ENCODE measurements at places on chromosomes 11 and 22.
A peak's percentile ranks its signal among the peaks of the same experiment; 100 is the strongest.

- no peak for DNase-seq
Observed at GRCh38 chr11:104405277-104405676, 241.3 kb upstream of the PDGFD start.

DNA sequence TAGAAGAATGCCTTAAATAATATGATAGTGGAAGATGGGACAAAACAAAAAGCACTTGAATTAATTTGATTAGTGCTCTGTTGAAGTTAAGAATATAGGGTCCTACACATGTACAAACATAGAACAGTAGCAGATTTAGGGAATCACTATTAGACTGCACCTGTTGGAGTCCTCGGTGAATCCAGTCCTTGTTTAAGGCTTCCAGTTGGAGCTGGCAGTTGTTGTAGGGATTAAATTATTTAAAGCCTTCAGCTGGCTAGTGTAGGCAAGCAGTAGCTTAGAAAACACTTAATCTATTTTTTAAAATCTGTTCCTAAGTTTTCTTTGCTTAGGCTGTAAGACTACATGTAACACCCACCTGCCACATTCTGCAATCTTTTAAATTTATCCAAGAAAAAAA lies 24.5 kb upstream of the CSTF3 start:
- DNase-seq = no peak

DNA sequence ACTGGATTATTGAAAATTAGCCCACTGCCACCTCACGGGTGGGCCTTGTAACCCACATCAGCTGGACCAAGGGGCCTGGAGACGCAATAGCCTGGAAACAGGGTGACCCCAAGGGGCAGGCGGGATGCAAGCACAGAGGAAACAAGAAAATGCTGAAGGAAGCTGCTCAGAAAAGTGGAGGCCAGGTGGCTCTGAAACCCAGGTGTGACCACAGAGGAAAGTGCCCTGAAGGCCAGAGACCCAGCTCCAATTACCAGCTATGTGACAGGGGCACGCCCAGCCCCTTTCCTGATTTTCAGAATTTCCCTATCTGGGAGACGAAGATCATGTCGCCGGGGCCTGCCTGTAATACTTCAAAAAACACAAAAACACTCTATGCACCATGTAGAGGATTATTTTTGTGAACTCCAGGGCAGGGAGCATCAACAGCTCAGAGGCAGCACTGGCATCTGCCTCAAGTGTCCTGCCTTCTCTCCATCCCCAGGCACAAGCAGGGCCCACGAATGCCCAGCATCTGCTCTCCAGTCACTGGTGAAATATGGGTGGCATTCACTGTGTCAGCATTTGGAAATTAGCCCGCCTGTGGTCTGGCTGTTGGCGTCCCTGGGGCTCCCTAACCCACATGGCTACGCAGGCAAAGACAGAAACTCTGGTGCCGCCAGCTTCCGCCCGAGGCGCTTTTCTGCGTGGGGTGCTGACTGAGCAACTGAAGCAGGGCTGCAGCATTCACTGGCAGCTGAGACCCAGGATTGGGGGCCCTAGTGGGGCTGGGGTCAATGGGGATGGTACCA lies 6.3 kb downstream of the KCNJ1 start:
- no peak for DNase-seq

DNA sequence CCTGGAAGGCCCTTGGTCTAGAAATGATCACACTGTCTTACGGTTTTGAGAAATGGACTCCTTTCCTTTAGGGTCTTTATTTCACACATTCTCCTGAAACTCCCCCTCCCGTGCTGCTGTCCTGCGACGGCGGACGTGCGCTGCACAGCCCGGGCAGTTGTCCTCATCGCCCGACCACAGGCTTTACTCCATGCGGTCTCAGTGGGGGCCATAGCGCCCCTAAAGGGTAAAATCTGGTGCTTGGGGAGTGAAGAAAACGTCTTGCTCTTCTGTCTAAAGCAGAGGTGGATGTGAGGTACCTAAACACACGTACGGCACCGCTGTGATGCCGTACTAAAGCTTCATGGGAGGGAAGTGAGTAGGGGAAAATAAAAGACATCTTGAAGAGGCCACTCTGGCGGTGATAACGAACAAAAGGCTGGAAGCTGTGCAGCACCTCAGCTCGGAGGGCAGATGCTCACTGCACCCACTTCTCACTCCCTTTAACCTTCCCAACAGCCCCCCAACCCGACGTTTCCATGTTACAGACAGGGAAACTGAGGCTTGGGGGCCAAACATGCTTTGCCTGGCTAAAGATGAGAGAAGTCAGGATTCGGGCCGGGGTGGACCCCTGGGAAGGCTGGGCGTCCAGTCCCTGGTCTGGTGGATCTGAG lies 22.6 kb downstream of the MPPED1 start:
- no peak for DNase-seq

- DNase-seq = no peak
Observed at GRCh38 chr11:134572741-134573675, 161.0 kb upstream of the B3GAT1 start.

- no peak for DNase-seq
Observed at GRCh38 chr11:59833602-59834001, 11.7 kb downstream of the CBLIF start.

- no peak for DNase-seq
Observed at GRCh38 chr11:134358165-134358855, 26.5 kb downstream of the GLB1L2 start.

DNA sequence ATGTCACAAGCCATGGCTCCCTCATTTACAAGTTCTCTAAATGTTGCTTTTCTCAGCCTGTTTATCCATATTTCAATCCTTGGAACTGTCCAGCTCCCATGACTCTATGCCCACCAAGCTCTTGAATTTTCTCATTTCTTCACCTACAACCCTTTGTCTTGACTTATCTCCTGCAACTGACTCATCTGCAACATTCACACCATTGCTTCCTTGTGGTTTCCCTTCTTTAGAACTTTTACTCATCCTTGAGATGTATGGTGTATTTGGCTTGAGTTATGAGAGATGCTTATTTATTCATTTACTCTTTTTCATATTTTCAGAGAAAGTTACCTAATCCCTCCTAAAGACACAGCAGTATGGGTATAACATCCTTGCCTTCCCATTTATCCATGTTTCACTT lies 18.8 kb downstream of the TRIM34 start:
- DNase-seq = no peak

- DNase-seq = no peak
Observed at GRCh38 chr11:16278979-16279378, 77.4 kb downstream of the SOX6 start.

GRCh38 chr11:456533-456932 lies 6.5 kb downstream of the PTDSS2 start:
- no peak for DNase-seq

- DNase-seq = no peak
Observed at GRCh38 chr11:128502726-128503125, 84.6 kb downstream of the ETS1 start.

GRCh38 chr22:39316440-39317083 lies 2.9 kb downstream of the RPL3 start:
- DNase-seq = peak; percentile 32

DNA sequence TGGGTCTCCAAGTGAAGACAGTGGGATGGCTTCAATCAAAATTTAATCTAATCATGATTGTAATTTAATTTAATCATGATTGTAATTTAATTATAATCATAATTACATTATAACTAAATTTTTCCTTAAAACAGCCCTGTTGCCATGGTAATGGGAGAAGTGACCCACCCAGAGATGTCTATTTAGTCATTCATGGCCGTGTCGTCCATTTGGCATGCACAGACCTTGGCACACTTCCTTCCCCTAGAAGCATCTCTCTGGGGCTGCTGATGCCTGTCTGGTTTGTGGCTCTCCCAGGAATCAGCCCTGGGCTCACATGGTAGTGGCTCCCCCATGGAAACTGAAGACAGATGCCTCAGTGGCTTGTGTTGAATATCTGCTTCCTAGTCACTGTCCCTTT lies 27.0 kb downstream of the P4HA3 start:
- DNase-seq = no peak

- no peak for DNase-seq
Observed at GRCh38 chr11:17572791-17573460, 25.9 kb downstream of the OTOG start.

DNA sequence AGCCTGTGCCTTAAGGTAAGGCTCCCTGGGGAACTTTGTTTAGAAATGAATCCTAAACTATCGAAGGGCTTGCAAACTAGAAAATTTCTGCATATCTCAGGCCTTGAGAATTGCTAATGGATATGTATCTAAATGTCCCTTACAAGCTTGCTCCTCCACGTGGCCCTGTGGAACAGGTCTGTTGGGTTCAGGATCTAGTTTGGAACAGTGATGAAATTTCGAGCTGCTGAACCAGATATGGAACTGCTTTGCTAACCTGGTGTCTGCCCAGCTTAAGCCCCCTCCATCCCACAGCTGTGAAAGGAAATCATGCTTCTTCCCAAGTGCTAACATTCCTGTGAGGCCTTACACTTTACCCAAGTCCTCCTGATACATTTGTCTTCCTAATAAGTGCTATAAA lies 11.6 kb downstream of the SREBF2 start:
- no peak for DNase-seq
